Epithelial cell of proximal tubule (primary cell): ENCODE measurements at places on chromosomes 2 and 18.

DNA sequence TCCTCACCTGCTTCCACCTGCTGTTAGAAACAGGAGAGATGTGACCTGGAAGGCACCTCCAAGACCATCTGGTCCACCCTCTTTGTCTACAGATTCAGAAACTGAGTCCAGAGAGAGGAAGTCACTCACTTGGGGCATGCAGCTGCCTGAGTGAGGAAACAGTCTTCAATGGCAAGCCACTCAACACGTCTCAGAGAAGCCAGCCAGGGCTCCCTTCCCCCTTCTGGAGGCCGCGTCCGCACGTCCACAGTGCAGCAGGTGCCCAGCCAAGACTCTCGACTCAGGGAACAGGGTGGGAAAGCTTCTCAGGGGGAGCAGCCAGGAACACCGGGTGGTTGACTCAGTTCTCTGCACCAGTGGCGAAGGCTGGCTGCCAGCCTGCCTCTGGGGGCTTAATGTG lies 201.7 kb downstream of the BCL11A start:
- DNase-seq, result no peak

DNA sequence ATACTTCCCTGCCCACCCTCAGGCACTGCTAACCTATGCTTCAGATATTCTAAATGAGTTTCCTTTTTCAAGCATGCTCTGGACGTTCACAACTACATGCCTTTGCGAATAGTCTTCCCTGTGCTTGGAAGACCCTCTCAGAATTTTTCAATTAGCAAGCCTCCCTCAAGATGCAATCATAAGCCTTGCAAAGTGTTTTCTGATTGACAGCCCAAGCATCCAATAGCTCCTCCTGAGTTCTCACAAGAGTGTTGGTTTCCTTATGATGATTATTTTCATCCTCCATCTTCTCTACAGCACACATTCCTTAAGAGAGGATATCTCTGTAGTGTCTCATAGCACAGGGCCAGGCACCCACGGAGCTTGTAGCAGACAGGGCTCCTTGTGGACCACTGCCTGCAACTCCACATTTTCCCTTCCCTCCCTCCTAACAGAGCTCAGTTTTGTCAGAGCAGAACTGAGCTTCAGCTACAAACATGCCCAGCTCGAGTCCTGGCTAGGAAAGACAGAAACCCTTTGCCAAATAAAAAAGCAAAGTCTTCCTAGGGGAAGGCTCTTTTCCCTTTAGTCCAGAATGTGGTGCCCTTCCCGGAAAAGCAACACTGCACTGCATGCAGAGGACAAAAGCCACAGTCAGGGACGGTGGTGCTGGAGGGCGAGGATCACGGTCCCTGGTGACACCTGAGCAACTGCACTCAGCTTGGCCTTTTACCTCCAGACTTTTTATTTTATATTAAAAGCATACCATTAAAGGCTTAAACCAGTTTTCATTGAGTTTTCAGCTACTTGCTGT lies 819.8 kb upstream of the ID2 start:
- no peak for DNase-seq

- DNase-seq, result no peak
Measured at GRCh38 chr2:167945660-167946368, 301.6 kb downstream of the STK39 start.

GRCh38 chr2:166282154-166282553 lies 93.6 kb downstream of the SCN9A start:
- no peak for DNase-seq

DNA sequence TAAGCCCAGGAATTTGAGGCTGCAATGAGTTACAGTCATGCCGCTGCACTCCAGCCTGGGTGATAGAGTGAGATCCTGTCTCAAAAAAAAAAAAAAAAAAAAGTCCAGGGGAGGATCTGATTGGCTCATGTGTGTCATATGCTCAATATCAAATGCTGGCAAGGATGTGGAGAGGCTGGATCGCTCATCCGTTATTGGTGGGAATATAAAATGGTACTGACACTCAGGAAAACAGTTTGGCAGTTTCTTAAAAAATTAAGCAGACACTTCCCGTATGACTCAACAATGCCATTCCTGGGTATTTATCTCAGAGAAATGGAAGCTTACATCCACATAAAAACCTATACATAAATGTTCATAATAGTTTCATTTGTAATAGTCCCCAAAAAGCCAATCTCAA lies 68.9 kb downstream of the MEX3C start:
- DNase-seq, result no peak

DNA sequence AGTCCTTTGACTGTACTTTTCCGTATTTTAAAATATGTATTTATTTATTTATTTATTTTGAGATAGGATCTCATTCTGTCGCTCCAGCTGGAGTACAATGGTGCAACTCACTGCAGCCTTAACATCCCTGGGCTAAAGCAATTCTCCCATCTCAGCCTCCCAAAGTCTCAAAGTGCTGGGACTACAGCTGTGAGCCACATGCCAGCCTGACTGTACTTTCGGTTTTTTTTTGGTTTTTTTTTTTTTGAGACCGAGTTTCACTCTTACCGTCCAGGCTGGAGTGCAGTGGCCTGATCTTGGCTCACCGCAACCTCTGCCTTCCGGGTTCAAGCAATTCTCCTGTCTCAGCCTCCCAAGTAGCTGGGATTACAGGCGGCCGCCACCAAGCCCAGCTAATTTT lies 28.9 kb upstream of the CCNYL1 start:
- no peak for DNase-seq

- peak; percentile 36 for DNase-seq
Measured at GRCh38 chr18:44895176-44895798, 214.6 kb downstream of the SETBP1 start.

GRCh38 chr2:173572848-173573247 lies 218.2 kb downstream of the CDCA7 start:
- no peak for DNase-seq

GRCh38 chr2:141015341-141016047 lies 1115.3 kb downstream of the LRP1B start:
- DNase-seq, result no peak

DNA sequence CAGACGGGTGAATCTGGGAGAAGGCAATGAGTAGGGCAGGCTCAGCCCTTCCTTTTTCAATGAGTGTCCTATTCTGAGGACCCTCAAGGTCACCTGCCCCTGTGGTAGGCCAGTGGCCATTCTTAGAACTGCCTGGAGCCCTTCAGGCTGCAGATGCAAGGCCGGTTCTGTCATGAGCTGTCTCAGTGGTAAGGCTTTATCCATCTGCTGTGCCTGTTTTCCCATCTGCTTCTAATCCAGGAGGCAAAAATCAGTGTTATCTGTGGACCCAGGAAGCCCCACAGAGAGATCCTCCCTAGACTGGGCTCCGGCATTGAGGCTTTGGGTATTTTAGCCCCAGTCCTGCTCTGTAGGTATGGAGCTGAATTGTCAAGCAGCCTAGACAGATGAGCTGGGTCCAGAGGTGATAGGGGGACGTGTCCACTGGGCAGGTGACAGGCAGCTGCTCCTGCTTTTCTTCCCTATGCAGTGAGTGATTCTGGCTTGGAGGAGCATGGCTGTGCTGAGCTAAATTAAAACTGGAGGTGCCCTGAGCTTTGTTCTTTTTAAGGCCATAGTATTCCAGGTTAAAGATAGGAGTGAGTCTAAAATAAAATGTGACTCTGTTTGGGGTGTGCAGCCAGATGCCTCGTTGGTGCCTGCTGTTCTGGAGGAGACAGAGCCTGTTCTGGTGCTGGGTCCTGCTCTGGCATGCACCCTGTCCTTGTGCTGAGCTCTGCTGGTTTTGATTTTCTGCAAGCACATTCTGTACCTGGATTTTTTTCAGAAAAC lies 92.5 kb downstream of the FHOD3 start:
- DNase-seq, result no peak

DNA sequence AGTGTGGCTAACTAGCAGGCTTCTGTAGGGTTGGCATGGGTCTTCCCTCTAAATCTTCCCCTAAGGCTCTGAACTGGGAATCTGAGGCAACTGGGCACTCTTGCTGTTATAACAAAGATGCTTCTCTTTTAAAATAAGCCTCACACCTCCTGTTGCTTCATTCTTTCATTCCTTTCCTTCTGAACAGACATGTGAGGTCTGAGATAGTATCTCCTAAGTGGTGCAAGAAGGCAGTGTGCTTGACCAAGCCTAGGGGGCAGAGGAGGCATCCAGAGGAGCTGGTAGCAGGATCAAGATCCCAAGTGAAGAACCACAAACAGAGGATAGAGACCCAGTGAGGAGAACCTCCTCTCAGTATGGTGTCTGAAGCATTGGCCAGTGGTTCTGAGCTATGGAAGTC lies 90.9 kb downstream of the TTC27 start:
- no peak for DNase-seq

GRCh38 chr2:201148434-201148990 lies 32.5 kb downstream of the CFLAR start:
- no peak for DNase-seq

DNA sequence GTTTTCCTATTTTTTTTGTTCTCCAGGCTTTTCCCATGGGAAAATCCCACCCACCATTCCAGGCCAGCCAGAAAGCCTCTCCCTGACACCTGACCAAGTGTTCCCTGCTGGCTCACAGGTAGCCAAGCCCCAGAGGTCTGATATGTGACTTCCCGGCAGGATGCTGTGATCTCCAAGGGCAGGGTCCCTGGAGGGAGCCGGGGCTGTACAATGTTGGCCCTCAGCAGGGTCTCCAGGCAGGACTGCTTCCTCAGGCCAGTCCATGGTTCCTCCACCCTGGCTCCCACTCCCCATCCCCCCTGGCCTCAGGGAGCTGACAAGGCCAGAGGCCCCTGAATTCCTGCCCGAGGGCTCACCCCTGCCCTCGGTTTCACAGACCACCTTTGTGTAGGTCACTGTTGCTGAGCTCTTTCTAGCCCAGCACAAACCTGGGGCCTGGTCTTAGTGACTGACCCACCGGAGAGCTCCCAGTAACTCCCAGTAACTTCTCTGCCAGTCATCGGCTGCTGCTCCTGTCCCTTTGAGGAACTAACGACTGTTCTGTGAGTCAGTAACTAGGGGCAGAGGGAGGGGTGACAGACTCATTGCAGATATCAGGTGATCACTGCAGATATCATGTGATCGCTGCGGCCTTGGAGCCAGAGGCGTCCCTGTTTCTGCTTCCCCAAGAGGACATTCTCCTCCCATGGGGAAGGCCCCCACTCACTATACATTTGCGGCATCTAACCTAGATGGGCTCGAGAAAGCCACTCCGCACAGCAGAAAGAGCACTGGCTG lies 38.7 kb downstream of the SDC1 start:
- peak; percentile 70 for DNase-seq

DNA sequence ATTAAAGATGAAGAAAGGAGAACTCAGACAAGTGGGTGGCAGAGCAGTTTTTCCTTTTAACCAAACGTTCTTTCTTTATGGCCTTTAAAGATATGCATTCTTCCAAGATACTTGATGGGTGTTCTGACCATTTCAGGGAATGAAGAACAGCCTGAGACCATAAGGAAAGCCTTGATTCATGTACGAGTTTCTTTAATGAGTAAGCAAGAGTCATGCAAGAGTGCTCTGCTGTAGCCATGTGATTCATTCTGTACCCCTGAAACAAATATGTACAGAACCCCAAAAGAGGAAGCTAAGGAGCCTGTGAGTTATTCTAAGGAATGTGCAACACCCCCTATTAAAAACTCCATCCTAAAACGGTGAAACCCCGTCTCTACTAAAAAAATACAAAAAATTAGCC lies 372.8 kb downstream of the MTX2 start:
- peak; percentile 44 for DNase-seq

DNA sequence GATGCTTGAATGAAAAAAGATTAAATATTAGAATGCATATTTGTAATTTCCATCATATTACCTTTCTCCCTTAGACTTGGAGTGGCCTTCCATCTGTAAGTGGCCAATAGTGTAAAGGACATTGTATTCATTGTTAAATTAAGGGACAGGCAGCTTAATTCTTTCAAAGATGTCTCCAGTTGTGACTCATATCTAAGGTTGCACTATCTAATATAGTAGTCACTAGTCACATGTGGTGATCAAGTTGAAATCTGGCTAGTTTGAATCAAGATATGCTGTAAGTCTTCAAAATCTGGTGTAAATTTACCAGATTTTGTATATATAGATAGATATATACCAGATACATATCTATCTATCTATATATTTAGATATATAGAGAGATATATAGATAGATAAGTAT lies 52.4 kb upstream of the AGPS start:
- DNase-seq, result no peak

DNA sequence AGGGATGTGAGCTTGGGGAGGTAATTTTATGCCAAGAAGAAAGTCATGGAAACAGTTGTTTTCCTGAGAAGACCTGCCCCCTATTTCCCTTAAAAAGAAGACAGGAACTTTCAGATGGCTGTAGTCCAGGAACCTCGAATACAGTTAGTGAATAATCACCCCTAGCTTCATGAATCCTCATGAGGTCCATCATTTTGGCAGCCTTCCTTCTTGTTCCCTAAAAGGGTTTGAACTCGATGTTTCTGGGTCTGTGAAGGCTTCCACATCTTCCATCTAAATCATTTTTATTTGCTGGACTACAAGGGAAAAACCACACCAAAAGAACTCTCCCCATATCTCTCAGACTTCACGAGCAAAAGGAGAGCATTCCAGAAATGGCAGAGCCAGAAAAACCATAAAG lies 290.8 kb downstream of the SLC4A3 start:
- no peak for DNase-seq

DNA sequence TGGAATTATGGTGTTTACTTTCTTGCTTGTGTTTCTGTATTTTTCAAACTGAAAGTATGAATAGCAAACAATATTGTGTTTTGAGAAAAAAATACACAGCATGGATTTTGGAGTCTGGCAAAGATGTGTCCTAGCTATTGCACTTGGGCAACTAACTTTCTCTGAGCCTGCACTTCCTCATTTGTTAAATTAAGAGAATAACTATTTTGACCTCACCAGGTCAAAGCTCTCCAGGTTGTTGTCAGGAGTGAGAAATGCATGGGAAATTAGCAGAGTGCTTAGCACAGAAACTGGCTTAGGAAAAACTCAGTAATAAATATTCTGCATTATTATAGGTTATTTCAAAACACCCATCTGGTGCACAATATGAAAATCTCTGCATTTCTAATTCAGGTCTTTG lies 28.2 kb downstream of the LYPD1 start:
- no peak for DNase-seq

DNA sequence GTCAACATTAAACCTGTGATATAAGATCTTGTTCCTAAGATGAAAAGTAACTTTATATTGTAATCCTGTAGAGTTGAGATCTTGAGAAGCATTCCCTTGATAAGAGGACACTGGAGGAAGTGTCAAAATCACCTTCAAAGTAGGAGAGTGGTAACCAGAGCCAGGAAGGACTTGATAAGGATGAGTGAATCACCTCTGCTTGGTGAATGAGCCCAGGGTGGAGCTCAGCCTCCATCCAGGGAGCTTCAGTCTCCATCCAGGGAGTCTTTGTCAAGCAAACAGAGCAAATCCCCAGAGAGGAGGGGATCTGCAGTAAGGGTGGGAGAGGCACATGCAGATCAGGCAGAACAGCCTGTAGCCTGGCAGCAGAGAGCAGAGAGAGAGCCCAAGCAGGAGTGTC lies 167.1 kb upstream of the SIX2 start:
- no peak for DNase-seq

GRCh38 chr2:70565039-70565731 lies 11.6 kb upstream of the TGFA start:
- DNase-seq, result no peak

DNA sequence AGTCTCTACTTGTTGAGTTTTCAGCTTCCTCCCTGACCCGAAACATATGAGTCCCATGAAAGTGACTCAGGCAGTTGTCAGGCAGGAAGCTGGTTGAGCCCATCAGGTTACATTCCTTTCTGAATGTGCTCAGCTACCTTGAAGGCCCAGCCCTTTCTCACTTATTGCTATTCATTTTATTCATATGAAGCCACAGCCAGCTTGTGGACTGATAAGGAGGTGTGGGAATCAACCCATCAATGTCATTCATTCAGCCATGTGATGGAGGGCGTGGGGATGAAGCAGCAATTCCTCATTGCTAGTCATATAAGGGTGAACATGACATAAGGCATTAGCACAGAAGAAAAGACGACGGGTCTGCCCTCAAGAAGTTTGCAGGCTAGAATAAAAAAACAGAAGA lies 5.3 kb upstream of the VPS4B start:
- peak; percentile 43 for DNase-seq
